Breast epithelium (tissue), 4 donors: ENCODE measurements at places on chromosomes 4 and X. TPM values are rescaled to one million over a fixed set of nuclear protein-coding genes. Genes with fewer than 3 reads are reported as not detected.

Gene HAND2
- 10.5 TPM for total RNA-seq

Gene ADAM29
- total RNA-seq = 2.3 TPM

Gene SLC34A2
- total RNA-seq = 7.0 TPM

Gene CENPVL2
- not detected for total RNA-seq

Gene STPG2
- 3.8 TPM for total RNA-seq

Gene NPY5R
- 4.6 TPM for total RNA-seq

Gene HTR2C
- not detected for total RNA-seq

Gene BANK1
- 2.0 TPM for total RNA-seq

Gene MAGEA2B
- total RNA-seq = not detected

Gene EMCN
- total RNA-seq = 23.9 TPM

Gene ZCCHC18
- total RNA-seq = 1.1 TPM

Gene CABS1
- not detected for total RNA-seq

Gene RGN
- total RNA-seq = 3.8 TPM

- DNase-seq = no peak
Measured at GRCh38 chr4:44160776-44161367, 287.7 kb downstream of the KCTD8 start.

DNA sequence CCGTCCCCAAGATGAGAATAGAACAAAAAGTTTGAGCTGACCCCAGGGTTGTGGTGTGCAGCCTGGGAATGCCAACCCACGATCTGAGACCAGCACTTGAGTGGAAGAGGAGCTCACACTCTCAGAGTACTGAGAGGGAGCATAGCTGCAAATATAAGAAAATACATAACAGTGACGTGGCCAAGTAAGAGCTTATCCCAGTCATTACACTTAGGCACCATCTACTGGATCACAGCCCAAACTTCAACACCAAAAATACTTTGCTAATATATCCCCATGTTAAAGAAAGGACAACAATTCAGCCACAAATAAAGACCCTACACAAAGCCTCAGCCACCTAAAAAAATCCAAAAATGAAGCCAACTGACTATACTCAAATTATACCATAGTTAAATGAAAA, 33.3 kb upstream of the CXCL6 start:
- no peak for DNase-seq

- no peak for DNase-seq
Measured at GRCh38 chr4:155603360-155603891, 63.2 kb upstream of the GUCY1A1 start.

DNA sequence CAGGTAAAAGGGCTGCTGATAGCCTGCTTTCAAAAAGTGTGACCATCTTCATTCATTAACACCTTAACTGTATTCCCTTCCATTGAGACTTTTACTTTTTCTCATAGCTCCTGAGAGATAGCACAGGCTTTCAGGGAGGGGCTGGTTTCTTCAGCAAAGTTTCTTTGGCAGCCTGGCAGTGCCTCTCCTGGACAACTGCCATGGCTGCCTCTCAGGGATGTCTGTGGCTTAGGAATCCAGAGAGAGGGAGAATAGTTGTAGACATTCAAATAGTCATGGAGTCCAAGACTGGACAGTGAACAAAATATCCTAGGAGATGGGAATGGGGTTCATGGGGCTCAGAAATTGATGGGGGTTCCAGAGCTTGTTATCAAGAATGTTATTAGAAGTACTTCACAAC, 81.1 kb downstream of the FAM47B start:
- DNase-seq = no peak

- DNase-seq = no peak
Measured at GRCh38 chr4:102519925-102520324, 18.8 kb downstream of the NFKB1 start.

GRCh38 chrX:68829582-68830418, 979 bp downstream of the EFNB1 start:
- DNase-seq = no peak

DNA sequence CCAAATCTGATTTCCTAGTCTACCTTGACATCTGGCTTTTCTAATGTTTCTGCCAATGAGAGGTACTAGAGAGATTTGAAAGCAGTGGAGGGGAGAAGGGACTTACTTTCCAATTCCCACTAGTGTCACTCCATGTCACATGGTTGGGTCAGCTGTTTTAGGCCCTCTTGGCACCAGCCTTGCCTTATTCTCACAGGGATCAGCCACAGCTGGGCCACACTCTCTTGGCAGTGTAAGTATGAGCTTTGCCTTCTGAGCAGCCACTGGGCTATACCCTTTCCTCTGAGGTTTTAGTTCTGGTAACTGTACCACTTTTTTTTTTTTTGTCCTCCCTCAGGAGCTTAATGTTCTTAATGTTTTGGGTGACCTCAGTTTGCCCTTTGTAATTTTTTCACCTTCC, 10.2 kb upstream of the ADH1C start:
- no peak for DNase-seq

- DNase-seq = no peak
Measured at GRCh38 chr4:45442466-45442865, 681.4 kb downstream of the GABRG1 start.

- DNase-seq = no peak
Measured at GRCh38 chrX:78383594-78383993, 56.2 kb upstream of the CYSLTR1 start.

GRCh38 chrX:14476205-14476604, 53.1 kb upstream of the GLRA2 start:
- no peak for DNase-seq

DNA sequence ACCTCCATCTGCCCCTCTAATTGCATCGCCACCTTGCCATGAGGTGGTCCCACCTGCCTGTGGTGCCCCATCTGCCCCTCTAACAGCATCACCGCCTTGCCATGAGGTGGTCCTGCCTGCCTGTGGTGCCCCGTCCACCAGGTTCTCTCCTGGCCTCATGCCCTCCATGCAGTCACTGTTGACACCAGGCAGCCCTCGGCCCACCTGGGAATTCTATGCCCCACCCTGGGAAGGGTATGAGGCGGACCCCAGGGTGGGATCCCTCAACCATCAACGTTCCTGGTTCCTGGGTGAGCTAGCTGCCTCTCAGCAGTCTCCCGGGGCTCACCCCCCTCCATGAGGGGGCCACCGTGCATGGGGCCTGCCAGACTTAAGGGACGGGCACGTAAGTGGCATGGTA, 38.9 kb downstream of the ACOX3 start:
- no peak for DNase-seq

- no peak for DNase-seq
Measured at GRCh38 chr4:155887847-155888570, 15.5 kb upstream of the TDO2 start.

- no peak for DNase-seq
Measured at GRCh38 chrX:40843643-40844042, 108.3 kb upstream of the MED14 start.

- DNase-seq = no peak
Measured at GRCh38 chrX:68801737-68802290, 27.0 kb upstream of the EFNB1 start.

DNA sequence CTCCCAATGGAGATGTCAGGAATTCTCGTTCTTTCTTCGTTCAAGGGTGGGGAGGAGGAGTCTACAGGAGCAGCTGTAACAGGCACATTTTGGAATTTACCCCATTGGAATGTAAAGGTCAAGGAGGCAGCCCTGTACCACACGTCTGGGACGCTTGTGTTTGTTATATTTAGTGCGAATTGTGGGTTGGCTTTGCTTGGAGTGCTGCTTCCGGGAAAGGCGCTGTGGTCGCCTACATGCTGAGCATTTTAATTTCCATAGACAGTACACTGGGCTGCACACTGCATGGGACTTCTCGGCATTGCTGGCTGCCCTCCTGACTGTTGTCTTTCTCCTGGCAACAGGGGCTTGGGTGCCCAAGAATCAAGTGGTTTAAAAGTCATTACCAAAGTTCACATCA, 12.8 kb downstream of the GYG2 start:
- no peak for DNase-seq

GRCh38 chr4:907691-908425, 24.3 kb downstream of the GAK start:
- DNase-seq = no peak

GRCh38 chr4:120922381-120923206, at the start of gene PRDM5:
Gene PRDM5 (minus strand): TSS chr4:120922726. CDS start chr4:120922608, 118 bp downstream.
- DNase-seq = peak; percentile 53

DNA sequence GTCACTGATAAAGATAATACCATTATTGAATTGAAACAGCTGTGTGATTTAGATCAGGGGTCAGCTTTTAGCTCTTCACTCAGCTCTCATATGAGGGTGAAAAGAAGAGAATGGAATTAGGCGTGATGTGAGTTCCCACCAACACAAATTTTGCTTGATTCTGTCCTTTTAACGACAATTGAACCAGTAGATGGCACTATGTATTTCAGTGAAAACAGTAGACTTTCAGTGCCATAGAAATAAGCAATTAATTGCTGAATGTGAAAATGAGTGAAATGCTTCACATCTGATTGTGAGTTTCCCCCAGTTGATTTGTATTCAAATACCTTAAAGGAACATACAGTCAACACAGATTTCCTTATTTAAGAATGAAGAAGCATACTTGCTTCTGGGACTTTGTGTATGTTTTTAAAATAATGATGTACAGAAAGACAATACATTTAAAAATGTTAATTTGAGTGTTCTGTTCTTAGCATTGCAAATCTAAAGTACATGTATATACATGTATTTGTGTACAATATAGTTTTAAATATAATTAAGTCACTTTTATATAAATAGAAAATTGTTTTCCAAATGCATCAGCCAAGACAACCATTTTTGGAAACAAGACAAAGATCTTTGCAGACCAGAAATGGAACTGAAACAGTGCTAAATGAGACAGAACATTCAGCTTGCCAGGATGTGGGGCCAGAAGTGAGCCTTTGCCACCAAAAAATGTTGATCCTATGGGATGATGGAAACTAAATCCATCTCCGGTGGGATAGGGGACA, 178.8 kb downstream of the SNCA start:
- no peak for DNase-seq

DNA sequence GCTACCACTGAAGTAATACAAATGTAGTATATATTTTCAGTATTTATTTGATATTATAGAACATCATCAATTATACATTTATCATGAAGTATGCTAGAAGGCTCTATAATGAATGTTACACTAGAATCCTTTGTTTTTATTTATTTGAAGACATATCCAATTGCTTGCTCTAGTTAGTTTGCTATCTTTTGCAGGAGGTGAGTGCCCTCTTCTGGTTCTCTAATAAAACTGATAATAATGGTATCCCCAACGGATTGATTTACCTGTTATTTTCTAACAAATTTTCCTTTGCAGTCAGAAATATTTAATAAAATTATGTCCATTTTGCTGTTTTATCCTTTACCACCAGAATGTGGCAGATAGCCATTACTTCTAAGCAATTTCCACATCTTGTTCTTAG, 274.3 kb upstream of the TACR3 start:
- no peak for DNase-seq

- DNase-seq = no peak
Measured at GRCh38 chrX:148192547-148192946, 211.4 kb downstream of the FMR1NB start.

GRCh38 chrX:10221651-10222050, 64.9 kb downstream of the CLCN4 start:
- no peak for DNase-seq

DNA sequence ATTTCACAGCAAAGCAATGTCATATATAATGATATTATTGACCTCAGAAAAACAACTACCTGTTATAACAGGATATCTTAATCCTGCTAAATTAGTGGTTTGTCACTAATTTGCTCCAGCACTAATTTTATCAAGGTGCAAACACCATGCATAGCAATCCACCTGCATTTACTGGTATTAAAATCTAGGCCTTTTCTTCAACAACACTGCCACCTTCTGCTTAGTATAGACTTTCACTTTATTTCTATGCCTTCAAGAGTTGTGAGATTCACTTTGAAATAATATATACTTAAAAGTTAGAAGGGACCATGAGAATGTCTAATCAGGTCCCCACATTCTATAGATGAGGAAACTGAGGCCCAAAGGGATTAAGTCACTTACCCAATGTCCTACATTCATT, 82.1 kb upstream of the IQCM start:
- DNase-seq = no peak

DNA sequence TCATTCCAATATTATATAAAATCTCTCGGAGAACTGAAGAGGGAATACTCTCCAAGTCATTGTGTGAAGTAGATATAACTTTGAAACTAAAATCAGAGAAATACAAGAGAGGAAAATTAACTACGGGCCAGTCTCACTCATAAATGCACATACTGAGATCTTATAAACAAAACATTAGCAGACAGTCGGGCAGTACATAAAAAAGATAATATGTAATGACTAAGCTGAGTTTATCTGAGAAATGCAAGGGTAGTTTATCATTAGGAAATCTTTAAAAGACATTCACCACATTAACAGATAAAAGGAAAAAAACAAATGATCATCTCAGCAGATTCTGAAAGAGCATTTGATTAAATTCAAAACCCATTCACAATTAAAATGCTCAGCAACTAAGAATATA, 116.7 kb downstream of the NYX start:
- no peak for DNase-seq

DNA sequence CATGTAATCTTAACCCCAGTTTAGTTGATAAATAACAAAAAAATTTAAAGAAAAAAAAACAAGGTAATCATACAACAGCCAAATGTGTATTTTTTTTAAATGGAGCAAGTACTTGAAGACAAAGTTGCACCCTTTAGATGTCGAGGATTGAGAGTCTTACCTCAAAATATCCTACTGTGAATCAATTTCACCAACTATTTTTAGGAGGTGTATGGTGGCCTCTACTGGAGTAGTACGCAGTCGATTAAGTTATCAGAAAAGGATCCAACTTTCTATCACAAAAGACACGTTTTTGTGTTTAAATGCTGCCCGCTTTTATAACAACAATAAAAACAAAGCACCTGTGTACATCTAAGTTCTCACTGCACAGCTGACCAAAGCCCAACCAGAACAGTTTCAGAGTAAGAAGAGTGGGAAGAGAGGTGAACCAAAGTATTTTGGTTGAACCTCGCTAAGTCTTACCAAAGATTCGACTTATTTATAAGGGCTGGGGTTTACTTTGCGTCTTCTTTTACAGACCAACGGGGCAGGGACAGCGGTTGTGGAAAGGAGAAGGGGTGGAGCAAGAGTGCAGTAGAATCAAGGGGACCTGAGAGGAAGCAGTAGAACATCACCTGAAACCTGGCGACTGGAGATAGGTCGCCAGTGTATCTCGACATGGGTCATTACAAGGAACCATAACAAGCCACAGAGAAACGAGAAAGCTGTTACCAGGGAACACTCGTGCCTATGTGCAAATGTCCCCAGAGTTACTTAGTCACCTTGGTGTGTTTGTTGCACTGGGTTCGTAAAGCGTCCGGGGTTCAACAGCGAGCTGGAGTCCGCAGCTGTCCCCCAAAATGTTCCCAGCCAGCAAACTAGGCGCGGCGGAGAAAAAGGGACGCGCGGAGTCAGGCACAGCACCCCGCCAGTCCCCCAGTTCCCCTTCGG, 1.1 kb downstream of the RPS6KA6 start:
- no peak for DNase-seq

GRCh38 chr4:156694413-156694812, 277.2 kb downstream of the PDGFC start:
- no peak for DNase-seq

DNA sequence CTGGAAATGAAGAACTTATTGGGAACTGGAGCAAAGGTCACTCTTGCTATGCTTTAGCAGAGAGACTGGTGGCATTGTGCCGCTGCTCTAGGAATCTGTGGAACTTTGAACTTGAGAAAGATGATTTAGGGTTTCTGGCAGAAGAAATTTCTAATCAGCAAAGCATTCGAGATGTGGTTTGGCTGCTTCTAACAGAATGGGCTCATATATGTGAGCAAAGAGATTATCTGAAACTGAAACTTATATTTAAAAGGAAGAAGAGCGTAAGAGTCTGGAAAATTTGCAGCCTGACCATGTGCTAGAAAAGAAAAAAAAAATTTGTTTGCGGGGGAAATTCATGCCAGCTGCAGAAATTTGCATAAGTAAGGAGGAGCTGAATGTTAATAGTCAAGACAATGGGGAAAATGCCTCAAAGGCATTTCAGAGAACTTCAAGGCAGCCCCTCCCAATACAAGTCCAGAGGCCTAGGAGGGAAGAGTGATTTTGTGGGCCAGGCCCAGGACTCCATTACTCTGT, 35.9 kb upstream of the PAPSS1 start:
- no peak for DNase-seq
